ENCODE measurements at places on chromosomes 6 and 20.

- DNase-seq: no peak
These were observed 39.8 kb upstream of the AKAP12 start for GRCh38 chr6:151199991-151200390.

DNA sequence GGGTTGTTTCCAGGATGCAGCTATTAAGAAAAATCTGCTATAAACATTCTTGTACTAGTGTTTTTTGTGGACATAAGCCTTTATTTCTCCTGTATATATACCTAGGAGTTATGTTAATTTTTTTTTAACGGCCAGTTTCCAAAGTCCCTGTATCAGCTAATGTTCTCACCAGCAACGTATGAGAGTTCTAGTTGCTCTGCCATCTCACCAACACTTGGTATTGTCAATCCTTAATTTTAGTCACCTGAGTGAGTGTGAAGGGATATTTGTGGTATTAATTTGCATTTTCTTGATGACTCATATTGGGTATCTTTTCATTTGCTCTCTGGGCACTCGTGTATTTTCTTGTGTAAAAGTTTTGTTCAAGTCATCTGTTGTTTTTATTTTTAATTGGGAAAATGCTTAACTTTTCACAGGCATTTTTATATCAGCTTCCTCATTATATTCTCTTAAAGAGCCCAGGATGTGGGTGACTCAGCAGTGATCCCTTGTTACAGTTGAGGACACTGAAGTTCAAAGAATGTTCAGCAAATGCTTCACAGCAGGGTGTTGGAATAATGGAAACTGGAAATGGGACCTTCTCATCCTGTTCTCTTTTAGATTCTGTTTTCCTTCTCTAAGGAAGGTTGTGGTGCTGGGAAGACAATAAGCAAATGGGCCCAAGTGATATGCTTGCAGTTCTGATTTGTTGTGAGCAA lies 211.7 kb upstream of the PRND start:
- DNase-seq: no peak

DNA sequence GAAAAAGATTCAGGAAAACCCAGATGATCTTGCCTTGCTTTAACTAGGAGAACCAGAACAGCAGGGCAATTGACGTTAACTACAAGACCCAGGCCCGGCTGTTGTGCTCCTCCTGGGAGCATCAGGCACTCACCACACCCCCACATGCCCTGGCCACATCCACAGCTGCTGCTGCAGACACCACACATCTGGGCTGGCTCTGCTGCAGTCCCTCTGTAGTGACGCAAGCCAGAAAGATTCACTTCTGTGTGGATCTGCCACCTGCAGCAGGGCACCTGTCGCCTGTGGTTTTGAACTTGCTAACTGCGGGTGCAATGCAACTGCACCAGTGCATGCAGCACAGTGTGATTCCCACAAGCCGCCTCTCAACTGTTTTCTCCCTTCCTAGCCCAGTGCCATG lies 228.8 kb downstream of the SYNDIG1 start:
- DNase-seq: no peak

DNA sequence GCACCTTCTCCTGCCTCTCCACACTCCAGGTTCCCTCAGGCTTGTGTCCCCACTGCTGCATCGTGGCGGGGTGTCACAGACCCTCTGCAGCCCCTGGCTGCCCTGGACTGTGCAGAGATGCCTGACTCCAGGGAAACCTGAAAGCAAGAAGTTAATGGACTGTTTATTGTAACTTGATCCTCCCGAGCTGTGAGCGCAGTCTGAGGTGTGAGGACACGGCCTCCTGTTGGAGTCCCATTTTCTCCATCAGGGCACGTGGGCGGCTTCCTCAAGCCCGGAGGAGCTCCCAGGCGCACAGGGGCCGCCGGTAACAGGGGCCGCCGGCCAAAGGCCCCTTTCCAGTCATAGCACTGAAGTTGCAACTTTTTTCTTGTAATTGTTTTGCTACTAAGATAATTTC lies 16.9 kb downstream of the RBM38 start:
- DNase-seq: no peak

All from stromal cell of bone marrow (primary cell).